WTC11 (cell line): ENCODE measurements at places on chromosomes 7 and 10. TPM values are rescaled to one million over a fixed set of nuclear protein-coding genes. Genes with fewer than 3 reads are reported as not detected.

SAMD9L gene
- 0.15 to 0.23 TPM (median 0.21 TPM) in 3 replicates for total RNA-seq

PLXDC2 gene
- 31.7 to 37.9 TPM (median 37.8 TPM) in 3 replicates for total RNA-seq

OR13A1 gene
- total RNA-seq = 0.14 to 0.16 TPM (median 0.15 TPM) in 3 replicates

- no peak for DNase-seq
Measured at GRCh38 chr10:130781206-130781605, 530.3 kb downstream of the TCERG1L start.

CALML5 gene
- 0.23 TPM in 1 of 3 replicates, not detected in the others for total RNA-seq

GRCh38 chr10:35422228-35422627, 85.9 kb downstream of the CCNY start:
- DNase-seq = no peak

DNA sequence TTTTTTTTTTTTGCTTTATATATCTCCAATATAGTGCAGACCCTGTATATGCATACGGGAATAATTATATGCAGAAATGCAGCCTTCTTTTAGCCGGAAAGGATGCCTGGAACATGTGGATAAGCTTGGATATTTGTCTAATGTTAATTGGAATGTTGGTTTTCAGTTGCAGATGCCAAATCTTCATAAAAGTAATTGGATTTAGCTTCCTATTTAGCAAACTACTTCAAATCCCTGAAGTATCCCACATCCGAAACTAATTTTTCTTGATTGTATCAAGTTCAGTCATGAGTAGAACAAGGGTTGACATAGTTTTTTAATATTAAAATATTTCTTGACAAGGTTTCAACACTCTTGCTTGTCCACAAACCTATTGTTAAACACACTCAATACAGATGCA, 281.7 kb downstream of the BBS9 start:
- DNase-seq = no peak

DNA sequence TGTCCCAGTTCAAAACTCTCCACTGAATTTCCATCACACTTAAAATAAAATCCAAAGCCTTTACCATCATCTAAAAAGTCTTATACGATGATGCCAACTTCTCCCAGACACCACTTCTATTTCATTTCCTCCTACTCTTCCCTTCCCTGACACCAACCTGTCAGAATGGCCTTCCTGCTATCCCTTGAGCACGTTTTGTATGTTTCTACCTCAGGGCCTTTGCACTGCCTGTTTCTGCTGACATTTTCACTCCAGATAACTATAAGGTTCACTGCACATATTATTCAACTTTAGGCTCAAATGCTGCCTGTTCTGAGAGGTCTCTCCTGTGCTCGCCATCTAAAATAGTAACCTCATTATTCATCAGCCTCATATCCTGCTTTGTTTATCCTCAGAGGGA, 269.6 kb downstream of the HTR7 start:
- DNase-seq = no peak

DNA sequence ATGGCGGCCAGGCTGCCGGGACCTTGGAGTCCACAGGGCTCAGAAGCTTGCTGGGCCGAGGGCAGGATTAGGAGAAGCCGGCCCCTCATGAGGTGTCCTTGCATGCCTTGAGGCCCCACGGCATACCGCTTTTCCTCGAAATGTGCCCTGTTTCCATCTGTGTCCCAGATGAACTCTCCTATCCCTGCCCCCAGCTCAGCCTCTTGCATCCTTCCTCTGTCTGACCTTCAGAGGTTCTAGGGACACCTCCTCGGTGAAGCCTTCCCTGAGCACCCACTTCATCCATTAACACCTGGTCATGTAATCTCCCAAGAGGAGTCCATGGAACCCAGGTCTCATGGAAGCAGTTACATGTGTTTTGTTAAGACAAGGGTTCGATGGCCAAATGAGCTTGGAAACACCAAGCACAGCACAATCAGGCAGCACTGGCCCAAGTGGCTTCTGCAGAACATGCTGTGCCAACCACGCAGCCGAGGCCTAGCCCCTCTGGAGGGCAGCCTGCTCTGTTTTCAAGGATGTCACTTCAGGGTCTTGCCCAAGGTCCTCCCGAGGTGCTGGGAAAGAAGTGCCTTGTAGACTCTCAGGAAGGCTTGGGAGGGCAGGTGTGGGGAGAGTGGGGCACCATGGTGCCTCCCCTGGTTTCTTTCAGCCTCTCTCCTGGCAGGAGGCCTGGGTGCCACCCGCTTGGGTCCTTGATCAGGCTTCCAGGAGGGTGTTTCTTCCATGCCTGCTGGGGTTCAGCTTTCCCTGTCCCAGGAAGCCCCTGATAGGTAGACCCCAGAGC, 124.3 kb downstream of the NEURL1 start:
- no peak for DNase-seq

DNA sequence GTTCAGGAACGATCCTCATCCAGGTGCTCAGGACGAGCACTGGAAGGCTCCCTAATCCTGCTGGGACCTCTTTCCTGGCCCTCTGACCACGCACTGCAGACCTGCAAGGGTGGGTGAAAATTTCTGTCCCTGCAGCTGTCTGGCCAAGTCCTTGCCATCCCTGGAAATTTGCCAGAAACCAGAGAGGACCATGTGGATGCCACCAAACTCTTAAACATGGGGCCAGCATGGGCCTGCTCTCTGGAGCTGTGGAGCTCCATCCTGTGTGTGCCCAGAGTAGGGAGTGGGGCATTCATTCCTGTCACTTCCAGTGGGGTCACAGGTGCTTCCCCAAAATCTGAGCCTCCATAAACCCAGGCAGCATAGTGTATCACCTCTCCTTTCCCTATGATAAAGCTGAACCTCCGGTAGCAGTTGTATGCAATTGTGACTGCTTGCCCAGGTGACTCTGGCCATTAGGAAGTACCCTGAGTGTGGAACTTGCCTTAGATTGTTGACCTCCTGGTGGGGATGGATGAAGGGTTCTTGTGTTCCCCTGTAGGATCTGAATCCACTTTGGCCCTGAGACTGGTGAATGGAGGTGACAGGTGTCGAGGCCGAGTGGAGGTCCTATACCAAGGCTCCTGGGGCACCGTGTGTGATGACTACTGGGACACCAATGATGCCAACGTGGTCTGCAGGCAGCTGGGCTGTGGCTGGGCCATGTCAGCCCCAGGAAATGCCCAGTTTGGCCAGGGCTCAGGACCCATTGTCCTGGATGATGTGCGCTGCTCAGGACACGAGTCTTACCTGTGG, 57.1 kb downstream of the DMBT1 start:
- no peak for DNase-seq

DNA sequence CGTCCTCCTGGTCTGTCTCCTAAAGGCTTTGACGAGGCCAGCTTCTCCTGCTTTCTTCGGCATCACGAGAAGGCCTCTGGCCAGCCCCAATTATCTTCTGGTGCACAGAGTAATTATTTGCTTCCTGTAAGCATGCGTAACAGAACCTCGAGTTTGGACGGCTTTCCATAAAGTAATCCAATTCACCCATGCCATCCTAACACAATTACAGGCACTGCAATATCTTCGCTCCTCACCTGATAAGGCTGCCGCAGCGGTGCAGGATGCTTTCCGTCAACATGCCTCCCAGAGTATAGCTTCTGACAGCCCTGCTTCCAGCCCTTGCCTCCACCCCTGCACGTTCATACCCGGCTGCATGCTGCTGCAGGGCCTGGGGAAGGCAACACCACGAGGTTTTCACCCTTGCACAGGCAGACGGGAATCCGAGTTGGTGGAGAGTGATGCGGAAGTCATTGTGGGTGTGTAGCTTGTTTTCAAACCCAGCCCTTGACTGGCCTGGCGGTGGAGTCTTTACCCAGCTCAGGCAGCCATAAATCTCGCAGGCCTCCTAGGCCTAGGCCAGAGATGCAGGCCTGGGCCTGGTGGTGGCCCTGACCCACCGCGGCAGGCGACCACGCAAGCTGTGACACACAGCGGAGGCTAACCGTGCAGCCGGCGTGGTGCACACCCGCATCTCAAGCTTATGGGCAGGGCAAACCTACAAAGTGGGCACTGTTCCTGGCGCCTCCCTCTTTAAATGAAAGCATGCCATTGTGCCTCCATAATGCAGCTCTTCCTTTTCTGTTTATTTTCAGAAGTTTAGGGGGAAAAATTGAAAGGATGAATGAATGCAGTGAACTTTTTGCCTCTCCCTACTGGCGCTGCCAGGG, 12.7 kb downstream of the EBF3 start:
- no peak for DNase-seq

HGF gene
- 0.32 to 0.76 TPM (median 0.72 TPM) in 3 replicates for total RNA-seq

SLC18A3 gene
- 0.07 to 0.13 TPM (median 0.09 TPM) in 3 replicates for total RNA-seq

- no peak for DNase-seq
Measured at GRCh38 chr7:94056796-94057207, 52.6 kb upstream of the BET1 start.

- DNase-seq = no peak
Measured at GRCh38 chr7:79702116-79702515, 248.6 kb upstream of the MAGI2 start.

DNA sequence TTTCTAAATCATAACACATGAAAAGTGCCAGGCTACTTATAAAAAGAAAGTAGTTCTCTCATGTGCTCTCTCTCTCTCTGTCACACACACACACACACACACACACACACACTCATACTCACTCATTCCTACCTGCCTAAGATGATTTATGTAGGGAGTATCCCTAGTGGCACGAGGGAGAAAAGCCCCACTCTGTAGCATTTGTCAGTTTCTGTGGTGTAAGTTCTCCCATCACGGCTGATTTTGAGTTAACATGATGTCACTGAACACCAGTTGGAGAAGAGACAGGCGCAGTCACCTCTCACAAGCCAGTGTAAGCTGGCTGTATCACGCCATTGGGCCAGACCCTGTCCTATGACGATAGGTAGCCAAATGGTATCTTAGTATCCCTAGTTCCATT, 395.4 kb downstream of the SFMBT2 start:
- no peak for DNase-seq

DNA sequence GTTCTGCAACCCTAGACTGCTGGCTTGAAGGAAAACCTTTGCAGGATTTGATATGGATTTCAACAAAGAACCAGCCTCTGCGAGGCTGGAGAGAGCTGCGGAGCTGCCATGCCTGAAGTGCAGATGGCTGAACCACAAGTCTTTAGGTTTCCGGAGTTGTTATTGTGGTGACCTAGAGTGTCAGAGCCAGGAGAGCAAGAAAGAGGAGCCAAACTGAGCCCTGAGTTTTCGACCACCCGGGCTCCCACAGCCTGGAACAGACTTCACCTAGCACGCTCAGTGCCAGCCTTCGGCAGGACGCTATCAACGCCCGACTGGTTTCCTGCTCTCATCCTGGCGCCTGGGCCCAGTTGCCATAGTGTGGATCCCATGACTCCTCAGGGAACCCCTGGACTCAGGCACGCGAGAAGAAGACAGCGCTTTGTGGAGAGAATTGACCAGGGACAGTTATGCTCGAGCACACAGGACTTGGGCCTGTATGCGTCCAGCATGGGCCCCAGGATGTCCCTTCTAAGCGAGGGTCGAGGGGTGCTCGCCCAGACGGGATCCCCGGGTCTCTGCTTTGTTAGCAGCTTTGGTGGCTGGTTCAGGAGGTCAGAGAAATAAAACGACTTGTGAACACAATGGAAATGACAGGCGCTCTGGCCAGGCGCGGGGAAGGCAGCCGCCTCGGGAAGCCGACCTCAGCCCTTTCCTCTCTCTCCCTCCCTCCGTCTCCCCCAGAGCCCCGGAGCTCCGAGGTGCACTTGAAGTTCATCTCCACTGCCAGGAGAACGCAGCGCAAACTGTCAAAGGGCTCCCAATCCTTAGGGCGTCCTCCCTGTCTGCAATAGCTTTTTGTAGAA, 1.8 kb upstream of the GAD2 start:
- DNase-seq = peak; percentile 49

GRCh38 chr7:71254751-71255150, 122.8 kb downstream of the GALNT17 start:
- no peak for DNase-seq

DNA sequence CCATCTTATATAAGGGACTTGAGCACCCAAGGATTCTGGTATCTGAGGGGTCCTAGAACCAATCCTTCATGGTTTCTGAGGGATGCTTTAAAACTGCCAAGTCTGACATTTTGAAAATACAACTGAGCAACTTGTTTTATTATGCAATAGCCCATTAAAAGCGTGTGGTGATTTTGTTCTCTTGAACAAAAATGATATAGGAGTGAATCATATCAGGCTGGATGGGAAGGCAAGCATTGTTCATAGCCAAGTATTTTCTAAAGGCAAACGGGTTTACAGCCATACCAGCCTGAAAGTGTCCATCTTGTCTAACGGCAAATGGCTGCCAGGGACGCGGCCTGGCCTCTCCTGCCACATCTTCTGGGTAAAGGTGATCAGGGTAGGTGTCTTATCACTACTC, 23.4 kb downstream of the RPP38 start:
- no peak for DNase-seq

EPO gene
- total RNA-seq = 0.63 to 0.76 TPM (median 0.66 TPM) in 3 replicates

TNS3 gene
- total RNA-seq = 28.3 to 37.7 TPM (median 29.6 TPM) in 3 replicates

DNA sequence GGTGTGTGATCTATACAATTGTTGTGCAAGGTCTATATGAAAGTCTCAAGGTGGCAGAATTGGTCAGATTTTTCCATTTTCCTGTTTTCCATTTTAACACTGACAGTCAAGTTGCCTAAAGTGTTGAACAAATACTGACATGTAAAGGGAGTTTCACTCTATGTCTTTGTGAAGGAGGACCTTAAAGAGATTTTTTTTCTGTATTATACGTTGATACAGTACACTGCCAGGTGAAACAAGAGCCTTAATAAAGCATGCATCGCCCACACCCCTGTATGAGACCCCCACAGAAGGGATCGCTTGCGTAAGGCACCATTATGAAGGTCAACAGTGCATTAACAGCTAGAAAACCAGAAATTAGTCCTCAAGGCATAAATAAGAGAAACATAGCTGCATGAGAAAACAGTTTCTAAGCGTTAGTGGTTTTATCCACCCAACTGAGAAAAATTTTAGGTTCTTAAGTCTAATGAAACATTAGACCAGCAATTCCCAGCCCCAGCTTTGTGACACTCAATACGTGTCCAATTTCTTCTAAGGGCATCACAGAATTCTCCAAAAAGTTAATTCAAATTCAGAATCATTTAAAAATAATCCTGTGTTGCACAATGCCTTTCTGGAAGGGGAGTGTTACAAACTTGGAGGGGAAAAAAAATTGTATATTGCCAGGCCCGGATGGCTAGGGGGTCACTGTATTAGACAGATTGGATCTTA, 6.9 kb downstream of the KLF6 start:
- no peak for DNase-seq

- DNase-seq = no peak
Measured at GRCh38 chr10:34834274-34834673, 19.2 kb upstream of the PARD3 start.

DNA sequence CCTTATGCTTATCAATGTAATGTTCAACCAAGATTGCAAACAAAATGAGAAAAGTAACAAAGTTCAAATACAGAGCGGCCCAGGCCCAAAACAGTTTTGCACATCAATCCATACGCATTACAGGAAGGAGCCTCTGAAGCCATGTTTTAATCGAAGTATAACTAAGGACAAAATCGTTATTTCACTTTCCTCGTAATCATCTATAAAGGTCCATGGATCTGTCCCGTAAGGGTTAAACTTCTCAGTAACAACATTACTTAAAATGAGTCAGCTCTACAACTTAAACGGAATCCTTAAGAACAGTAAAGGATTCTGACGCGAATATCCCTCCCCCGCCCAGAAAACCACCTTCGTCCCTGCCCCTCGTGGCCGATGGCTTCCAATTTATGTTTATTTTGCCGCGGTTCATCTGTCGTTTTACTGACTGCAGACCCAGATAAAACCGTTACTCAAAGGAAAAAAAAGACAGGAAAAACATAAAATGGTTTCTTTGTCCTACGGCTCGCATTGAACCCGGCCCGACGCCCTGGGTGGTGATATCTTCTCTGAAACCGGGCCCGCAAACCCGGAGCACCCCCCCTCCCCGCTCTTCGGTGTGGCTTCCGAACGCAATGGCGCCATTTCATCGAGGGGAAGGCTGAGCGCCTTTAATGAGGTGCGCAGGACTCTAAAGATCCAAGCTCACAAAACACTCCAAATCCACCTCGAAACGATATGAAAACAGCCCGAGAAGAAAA, 1.1 kb downstream of the HNRNPA2B1 start:
- peak; percentile 46 for DNase-seq

DKK1 gene
- 0.78 to 1.1 TPM (median 1.0 TPM) in 3 replicates for total RNA-seq

- no peak for DNase-seq
Measured at GRCh38 chr7:18566829-18567228, 71.3 kb downstream of the HDAC9 start.
